H9 (cell line): ENCODE measurements at places on chromosomes 11 and 22. TPM values are rescaled to one million over a fixed set of nuclear protein-coding genes. Genes with fewer than 3 reads are reported as not detected.

- DNase-seq = no peak
These were observed 31.9 kb downstream of the PPFIA1 start for GRCh38 chr11:70302419-70302752.

GRCh38 chr22:43627485-43628213, 184.5 kb downstream of the EFCAB6 start:
- no peak for DNase-seq

- peak; percentile 99 for DNase-seq
These were observed 648 bp upstream of the NUDT8 start for GRCh38 chr11:67630228-67630942.

DNA sequence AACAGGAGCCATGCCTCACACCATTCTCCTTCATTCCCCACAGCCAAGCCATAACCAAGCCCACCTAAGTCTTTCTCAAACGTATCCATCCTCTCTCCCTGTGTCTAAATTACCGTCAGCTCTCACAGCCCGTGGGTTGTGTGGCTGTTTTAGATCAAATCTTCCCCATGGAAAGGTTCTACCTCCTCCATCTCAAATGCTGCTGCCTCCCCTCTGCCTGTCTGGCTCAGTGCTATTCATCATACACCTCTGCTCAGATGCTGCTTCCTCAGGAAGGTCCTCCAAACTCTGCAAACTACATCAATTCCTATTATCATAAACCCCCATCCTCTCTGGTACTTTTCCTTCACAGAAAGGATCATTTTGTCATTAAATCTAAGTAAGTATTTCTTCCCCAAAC, 15.1 kb downstream of the NFRKB start:
- no peak for DNase-seq

DNA sequence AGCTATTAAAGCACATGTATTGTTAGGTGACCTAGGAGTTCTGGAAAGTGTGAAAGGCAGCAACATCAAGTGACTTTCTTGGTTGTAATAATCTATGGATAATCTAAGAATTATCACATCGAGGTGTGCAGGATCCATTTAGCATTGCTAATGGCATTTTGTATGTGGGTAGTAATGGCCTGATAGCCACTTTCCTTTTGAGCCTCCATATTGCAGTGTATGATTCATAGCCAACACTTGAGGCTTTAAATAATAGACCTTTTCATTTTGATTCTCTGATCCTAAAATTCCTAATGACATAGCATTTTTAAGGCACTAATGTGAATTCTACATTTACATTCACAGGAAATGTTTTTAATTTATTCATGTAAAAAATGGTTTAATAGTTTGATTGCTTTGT, 759.4 kb downstream of the NELL1 start:
- no peak for DNase-seq

DNA sequence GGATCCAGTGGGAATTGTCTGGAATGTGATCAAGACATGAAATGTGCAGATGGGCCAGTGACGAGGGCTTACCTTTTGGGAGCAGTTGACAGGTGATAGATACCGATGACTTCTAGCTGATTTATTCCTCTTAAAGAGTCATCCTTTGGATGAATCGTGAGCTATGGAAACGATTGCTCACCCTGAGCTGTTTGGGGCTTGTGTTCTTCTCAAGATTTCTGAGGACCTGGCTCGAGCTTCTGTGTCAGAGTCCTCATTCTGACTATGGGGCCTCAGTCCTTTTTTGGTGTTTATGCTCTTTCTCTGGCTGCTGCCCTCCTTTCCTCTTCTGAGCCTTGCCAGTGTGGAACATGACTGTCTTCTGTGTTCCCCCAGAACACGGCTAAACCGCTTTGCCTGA, 11.9 kb upstream of the AMPD3 start:
- no peak for DNase-seq

GRCh38 chr22:41245917-41246499, 5.3 kb upstream of the CHADL start:
- DNase-seq = peak; percentile 71

- no peak for DNase-seq
These were observed 49.9 kb upstream of the MICAL2 start for GRCh38 chr11:12060385-12060985.

DNA sequence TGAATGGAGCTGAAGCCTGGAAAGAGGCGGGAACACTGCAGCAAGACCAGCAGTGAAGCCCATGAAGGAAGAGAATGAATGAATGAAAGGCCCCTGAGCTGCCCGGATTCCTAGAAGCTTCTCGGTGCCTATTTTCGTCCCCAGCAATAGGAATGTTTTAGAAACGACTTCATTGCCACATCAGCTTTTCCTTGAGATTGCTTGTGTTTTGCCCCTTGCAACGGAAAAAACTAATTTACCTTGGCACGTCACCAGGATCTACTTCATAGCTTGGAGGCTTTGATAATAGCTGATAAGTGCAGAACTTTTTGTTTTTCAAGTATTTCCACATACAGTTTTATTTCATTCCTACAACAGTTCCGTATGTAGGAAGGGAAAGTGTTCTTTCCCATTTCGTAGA, 248.9 kb upstream of the NARS2 start:
- no peak for DNase-seq

- no peak for DNase-seq
These were observed 24.2 kb downstream of the MS4A6A start for GRCh38 chr11:60158636-60159035.

- DNase-seq = no peak
These were observed 112.5 kb downstream of the KCNQ1OT1 start for GRCh38 chr11:2587132-2587930.

DNA sequence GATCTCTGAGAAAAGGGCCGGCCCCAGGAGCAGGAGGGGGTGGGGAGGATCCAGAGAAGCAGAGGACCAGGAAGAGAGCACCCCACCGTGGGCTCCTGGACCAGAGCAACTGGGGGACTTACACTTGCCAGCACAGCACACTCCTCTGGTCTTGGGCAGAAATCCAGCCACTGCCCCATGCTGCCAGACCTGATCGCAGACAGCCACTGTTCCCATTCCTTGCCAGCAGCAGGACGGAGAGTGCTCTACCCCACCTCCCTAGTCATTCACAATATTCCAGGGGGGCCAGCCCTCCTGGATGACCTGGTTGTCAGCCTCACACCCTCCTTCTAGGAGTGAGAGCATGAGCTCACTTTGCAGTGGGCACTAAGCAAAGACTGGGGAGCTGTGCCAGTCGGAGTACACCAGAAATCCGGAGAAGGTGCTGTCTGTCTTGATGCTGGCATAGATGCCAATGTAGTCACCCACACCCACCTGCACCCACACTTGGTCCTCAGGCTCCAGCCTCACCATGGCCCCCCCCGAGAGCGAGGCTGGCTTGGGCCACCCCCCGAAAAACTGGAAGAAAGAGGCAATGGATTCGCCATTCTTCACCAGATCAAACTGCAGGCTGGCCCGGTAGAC, 1.6 kb downstream of the C1QTNF5 start:
- DNase-seq = peak; percentile 40

DNA sequence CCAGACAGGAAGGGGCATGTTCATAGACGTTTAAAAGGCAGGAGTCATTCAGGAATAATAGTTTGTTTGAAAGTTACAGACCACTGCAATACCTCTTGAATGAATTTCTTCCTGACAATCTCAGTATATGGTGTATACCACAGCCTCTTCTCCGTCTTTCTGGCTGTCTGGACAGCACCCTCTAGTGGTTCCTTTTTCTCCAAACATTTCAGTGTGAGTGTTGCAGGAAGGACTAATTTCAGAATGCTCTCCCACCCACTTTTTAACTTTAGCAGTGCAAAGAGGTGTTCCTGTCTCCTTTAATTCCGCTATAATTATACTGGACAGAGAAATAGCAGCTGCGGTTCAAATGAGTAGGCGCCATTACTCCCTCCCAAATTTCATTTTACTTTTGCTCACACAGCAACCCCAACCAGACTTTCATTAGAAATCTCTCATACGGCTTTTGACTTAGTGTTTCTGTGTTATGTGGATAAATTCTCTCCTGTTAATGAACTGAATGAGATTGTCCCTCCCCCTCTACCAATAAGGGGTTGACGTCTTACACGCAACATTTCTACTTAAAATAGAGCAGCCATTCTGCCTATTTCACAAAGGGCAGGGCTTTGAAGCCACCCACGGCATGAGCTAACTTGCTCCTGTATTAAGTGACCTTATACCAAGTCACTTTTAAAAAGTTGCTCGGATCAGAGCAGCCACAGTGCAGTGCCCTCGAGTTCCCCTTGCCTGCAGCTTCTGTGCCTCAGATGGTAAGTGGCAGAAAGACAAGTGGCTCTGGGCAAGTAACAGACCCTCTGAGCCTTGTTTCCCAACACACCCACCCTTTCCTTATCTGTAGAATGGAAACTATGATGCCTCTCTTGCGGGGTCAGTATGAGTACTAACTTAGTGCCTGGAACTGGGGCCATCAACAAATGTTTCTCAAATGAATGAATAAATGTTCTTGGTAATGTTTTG, 368.6 kb downstream of the OPCML start:
- peak; percentile 40 for DNase-seq

DNA sequence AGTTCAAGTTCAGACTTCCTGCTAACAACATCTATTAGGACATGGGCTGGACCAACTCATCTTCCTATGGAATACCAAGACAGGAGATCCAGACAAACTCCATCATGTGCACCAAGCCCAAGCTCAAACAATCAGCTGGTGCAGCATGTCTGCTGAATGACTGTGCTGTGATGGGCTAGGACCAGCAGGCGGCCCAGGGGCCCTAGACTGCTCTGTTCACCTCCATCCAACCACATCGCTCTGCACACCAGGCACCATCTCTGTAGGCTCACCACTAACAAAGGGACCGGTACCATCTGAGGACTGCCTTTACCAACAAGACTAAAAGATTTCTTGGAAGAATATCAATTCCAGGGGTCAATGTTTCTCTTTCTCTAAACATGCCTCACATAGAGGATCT, 10.3 kb downstream of the BRD1 start:
- DNase-seq = no peak

GRCh38 chr11:9569588-9570164, 3.8 kb upstream of the WEE1 start:
- DNase-seq = no peak

DNA sequence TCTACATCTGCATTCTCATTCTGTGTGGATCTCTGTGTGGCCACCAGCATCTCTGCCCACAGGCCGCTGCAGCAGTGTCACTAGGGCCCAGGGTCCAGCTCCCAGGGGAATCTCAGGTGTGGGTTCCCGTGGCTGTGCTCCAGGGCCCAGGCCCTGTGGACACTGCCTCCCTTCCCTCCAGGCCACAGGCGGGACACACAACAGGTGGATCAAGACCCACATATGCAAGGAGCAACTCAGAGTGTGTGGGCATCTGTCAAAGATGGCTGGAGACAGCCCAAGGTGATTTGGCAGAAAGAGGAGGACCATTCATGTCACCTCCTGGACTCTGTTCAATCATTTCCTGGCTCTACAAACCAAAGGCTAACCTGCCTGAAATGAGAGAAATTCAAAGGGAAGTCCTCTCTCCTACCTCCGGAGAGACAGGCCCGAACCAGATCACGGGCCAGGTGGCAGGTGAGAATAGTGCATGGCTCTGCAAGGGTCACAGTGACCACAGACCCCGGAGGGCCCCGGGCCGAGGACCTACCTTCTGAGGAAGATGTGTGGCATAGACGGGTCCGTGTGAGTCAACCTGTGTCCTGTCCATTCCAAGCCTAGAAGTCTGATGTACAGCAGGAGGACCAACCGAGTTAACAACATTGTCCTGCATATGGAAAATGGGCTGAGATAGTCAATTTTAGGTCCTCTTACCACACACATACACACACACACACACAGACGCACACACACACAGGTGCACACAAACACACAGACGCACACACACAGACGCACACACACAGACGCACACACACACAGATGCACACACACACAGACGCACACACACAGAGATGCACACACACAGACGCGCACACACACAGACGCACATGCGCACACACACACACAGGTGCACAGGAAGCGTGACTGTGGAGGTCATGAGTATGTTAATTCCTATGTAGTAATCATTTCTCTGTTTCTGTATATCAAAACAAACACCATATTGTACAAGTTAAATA, 1068.5 kb downstream of the BRD1 start:
- DNase-seq = peak; percentile 18

GRCh38 chr11:10599388-10600175, 31.1 kb upstream of the LYVE1 start:
- DNase-seq = no peak

GRCh38 chr22:50072714-50073538, 12.3 kb downstream of the MLC1 start:
- DNase-seq = no peak

GRCh38 chr11:77311701-77312100, 10.2 kb upstream of the GDPD4 start:
- DNase-seq = no peak

- DNase-seq = no peak
These were observed 1.1 kb upstream of the VSIG2 start for GRCh38 chr11:124753205-124753604.

DNA sequence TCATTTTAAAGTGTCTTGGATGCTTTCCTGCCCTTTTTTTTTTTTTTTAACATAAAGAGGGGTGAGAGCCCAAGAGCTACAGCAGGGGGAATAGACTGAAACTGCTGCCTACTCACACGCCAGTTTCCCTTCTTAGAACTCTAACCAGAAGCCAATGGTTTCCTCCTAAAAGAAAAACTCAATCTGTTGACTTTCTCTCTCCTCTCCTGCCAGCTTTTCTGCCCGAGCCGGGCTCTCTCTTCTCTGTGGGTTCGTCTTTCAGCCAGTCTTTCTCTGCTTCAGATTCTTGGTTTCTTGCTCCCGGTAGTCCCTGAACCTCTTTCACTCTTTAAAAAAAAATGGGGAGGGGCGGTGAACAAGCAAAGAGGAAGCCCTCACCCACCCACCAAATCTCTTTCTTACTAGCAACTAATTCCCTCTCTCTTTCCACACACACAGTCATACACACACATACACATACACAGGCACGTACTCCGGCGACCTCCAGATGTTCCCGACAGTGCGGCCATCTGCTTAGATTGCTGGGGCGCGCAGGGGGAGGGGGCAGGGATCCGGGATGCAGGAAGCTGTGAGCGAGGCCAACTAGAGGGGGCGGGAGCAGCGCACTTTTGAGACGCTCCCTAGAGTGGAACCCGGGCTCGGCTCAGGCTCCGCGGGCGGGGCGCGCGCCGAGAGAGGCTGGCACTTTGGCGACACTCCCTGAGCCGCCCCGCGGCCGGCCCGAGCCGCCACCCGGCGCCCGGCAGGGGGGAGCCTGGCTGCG, 444 bp upstream of the TSKU start:
- DNase-seq = peak; percentile 95

- DNase-seq = no peak
These were observed 91.2 kb downstream of the ZBTB16 start for GRCh38 chr11:114150671-114151070.

GRCh38 chr11:127806501-127806900, 780.9 kb downstream of the ETS1 start:
- no peak for DNase-seq

GRCh38 chr22:24772493-24773220, 1.9 kb downstream of the PIWIL3 start:
- peak; percentile 79 for DNase-seq

GRCh38 chr22:25482091-25482760, 82.2 kb upstream of the GRK3 start:
- no peak for DNase-seq

The CSRP3 gene
- total RNA-seq = not detected in 2 replicates

The CRYBB3 gene
- total RNA-seq = 0.39 and 0.53 TPM in 2 replicates

The OR10A2 gene
- not detected in 2 replicates for total RNA-seq

The GRAMD1B gene
- total RNA-seq = 24.7 and 25.9 TPM in 2 replicates

The HTATIP2 gene
- 32.8 and 33.6 TPM in 2 replicates for total RNA-seq

The CARNS1 gene
- 0.88 and 1.1 TPM in 2 replicates for total RNA-seq

The CLTCL1 gene
- total RNA-seq = 11.1 and 11.7 TPM in 2 replicates

The OR52I1 gene
- total RNA-seq = not detected in 2 replicates

The NNMT gene
- total RNA-seq = not detected in 2 replicates

The OVOL1 gene
- 5.1 and 5.7 TPM in 2 replicates for total RNA-seq

The CELSR1 gene
- 21.2 and 22.6 TPM in 2 replicates for total RNA-seq

The GLYATL2 gene
- total RNA-seq = not detected in 2 replicates

The COMMD9 gene
- total RNA-seq = 47.0 and 47.4 TPM in 2 replicates
